ENCODE measurements at places on chromosomes 2 and 18. TPM values are rescaled to one million over a fixed set of nuclear protein-coding genes. Genes with fewer than 3 reads are reported as not detected.

GRCh38 chr2:67232936-67233335 lies 164.2 kb upstream of the ETAA1 start:
- DNase-seq, result no peak

DNA sequence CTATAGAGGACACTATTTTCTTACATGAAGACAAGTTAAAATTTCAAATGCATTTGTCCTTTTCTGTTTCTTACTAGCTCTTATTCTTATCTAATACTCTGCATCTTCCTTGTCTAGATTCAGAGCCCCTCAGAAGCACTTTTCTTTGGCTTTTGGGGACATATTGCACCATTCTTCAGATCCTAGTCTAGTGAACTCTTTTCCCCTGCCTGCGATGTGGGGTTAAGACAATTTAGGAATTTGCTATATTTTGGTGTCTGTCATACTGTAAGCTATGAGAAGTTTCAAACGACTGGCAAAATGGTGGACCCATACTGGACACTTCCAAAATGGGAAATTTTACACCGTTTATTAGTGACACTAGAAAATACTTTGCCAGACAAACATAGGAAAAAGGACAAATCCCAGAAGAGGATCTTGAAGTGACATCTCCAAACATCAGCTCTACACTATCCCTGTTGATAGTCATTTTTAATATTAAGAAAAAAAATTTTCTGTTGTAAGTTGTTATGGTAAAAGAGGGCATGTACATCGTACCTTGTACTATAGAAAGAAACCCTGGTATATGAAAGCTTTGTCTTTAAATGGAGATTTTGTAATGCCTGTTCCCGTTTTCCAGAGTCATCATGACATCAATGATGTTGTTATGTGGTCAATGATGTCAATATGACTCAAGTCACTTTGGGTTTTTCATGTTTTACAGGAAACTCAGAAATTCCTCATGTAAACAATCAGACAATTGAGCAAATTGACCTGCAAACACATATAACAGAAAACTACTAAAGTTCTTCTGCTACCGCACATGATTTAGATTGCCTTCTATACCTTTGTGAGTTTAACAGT lies 4.4 kb upstream of the KYNU start:
- peak; percentile 91 for DNase-seq

DNA sequence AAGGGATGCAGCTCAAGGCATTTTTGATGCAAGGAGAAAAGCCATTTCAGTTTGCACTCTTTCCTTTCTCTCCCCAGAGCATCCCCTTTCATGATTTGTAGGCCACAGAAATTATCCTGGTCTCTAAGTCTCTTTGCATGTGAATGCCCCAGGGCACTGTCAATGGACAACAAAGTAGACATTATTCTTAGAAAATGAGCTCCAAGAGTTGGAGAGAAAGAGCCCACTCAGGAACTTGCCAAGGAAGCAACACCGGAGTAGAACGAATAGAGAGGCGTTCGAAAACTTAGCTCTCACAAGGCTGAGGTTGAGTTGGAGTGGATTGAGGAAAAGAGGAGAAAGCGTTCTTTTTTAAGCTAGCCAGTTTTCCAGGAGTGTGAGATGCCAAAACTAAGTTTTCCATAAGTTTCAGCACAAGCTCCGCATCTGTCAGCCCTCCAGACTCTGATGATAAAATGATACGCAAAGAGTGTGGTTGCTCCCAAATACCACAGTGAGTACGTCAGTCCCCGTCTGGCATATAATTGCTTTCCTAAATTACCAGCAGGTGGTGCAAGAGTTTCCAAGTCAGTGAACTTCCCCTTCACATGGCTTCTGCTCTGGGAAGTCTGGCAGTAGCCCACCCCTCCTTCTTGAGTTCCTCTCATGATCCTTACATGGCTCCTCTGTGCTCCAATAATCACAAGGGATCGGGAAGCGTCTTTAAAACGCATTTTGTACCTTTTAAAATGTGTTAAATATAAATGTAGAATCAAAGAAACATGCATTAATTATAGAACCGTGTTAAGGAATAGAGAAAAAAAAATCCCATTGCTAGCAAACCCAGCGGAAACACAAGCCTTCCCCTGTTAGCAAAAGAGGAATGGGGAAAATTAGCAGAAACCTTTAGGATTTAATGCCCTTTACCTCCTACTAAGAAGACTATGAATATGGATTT lies 1060.6 kb upstream of the FANCL start:
- DNase-seq, result peak; percentile 81

DNA sequence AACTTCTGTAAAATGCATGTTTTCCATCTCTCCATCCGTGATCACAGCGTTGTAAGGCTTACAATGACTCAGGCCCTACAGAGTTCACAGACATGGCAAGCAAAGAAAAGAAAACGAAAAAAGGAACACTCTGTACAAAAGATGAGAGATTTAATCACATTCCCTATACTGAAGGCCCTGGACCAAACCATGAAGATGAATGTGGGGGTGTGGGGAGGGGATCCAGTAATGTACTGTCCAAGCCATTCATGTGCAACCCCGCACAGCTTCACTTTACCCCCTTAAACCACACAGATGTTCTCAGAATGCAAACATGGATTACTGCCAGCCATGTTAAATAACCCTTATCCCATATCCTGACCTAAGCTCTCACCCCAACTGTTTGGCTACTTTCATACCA lies 391.1 kb downstream of the NCKAP5 start:
- no peak for DNase-seq

DNA sequence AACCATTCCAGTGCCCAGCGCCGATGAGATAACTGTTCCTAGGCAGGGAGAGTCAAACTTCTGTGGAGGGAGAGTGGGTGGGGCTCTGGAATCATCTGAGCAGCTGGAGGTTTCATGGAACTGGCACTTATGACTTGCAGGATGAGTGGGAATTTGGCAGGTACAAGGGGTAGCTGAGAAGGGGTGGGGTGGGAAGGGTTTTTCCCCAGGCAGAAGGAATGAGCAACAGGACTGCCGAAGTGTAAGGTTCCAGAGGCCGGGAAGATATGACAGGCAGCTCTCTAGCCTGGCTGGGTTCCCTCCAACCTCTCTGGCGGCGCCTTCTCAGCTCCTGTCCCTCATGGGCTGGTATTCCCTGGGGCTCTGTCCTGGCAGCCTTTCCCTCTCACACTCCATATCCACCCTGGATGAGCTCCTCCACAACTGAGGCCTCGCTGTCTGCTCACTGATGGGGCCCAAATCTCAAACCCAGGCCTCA lies 2.5 kb upstream of the TET3 start:
- peak; percentile 88 for DNase-seq

CROCC2 gene
- under 0.01 TPM for total RNA-seq

STAM2 gene
- 42.6 TPM for total RNA-seq

NT5C1B gene
- total RNA-seq, result not detected
